ENCODE measurements at places on chromosomes 16 and 17. TPM values are rescaled to one million over a fixed set of nuclear protein-coding genes. Genes with fewer than 3 reads are reported as not detected.

Gene SLFN14
- under 0.01 TPM for total RNA-seq

Gene GP2
- 0.25 TPM for total RNA-seq

Gene HAPSTR1
- total RNA-seq, result 46.5 TPM

Gene C16orf54
- 2.4 TPM for total RNA-seq

Gene NPIPB9
- 7.0 TPM for total RNA-seq

All from liver (tissue), 10 donors.